ENCODE measurements at places on chromosomes 2 and 18. TPM values are rescaled to one million over a fixed set of nuclear protein-coding genes. Genes with fewer than 3 reads are reported as not detected.

DNA sequence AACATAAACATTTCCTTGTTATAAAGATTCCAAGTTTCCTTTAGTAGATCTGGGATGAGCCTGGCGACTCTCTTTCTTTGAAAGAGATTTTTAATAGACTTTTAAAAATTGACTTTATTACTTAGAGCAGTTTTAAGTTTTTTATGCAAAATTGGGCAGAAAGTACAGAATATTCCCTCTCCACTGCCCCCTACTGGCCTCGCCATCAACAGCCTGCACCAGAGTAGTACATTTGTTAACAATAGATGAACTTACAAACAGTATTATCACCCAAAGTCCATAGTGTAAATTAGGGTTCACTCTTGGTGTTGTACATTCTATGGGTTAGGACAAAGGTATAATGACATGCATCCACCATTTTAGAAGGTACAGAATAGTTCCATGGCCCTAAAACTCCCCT is 3.9 kb downstream of the MAP3K19 start:
- DNase-seq: peak; percentile 52

Gene PSD4
- 156 TPM for total RNA-seq

Gene MYOM1
- total RNA-seq: 1.2 TPM

- DNase-seq: no peak
Measured at GRCh38 chr18:59038295-59039039, 101.2 kb upstream of the SEC11C start.

Gene DNAJC5G
- not detected for total RNA-seq

Gene CPO
- not detected for total RNA-seq

Gene SERPINB11
- not detected for total RNA-seq

DNA sequence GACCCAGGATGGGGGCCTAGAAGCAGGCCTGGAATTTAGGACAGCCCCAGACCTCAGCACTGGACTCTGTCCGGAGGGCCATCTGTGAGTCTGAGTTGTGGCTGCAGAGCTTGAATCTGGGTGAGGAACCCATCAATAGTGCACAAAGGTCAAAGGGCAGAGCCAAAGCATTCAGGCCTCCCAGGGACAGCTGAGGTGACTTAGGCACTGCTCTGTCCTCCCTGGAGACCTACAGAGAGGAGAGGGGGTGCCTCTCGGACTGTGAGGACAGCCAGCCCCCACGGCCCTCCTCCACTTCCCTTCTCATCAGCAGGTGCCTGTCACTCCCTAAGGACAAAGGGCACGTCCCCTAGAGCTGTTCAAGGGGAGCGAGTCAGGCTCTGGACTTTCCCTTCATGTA is 25.1 kb upstream of the PRLH start:
- DNase-seq: no peak

GRCh38 chr2:138877421-138877820 is 97.2 kb upstream of the NXPH2 start:
- no peak for DNase-seq

GRCh38 chr2:185785851-185786473 is 47.4 kb downstream of the FSIP2 start:
- no peak for DNase-seq

DNA sequence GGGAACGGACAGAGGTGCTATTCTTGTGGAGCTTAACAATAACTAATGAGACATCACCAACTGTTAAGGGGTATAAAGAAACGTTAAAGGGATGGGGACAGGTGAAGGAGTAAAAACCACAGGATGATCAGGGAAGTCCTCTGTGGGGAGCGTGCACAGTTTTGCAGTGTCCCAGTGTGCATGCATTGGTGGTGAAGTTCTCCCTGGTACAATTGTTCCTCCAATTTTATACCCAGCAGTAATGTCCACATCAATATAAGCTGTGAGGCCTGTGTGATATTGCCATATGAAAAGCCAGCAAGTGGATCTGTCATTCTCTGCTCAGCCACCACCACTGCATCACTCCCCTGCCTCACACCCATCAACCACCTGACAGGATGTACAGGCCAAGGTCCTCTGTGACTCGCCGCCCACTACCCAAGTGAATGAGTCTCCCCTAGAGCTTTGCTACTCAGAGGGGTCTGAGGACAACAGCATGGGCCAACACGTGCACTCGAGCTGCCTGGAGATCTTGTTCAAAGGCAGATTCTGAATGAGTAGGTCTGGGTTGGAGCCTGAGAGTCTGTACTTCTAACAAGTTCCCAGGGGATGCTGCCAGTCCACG is 4.6 kb downstream of the MLPH start:
- peak; percentile 19 for DNase-seq

GRCh38 chr2:112162341-112162740 is 24.2 kb downstream of the FBLN7 start:
- peak; percentile 2 for DNase-seq
